T follicular helper cell (primary cell): ENCODE measurements at places on chromosomes 12 and 14.
A peak's percentile ranks its signal among the peaks of the same experiment; 100 is the strongest.

GRCh38 chr12:9673404-9674225 is 4.1 kb downstream of the CLEC2D start:
- DNase-seq: peak; percentile 38

GRCh38 chr12:6444031-6444430 is 724 bp upstream of the CD27 start:
- DNase-seq: no peak

DNA sequence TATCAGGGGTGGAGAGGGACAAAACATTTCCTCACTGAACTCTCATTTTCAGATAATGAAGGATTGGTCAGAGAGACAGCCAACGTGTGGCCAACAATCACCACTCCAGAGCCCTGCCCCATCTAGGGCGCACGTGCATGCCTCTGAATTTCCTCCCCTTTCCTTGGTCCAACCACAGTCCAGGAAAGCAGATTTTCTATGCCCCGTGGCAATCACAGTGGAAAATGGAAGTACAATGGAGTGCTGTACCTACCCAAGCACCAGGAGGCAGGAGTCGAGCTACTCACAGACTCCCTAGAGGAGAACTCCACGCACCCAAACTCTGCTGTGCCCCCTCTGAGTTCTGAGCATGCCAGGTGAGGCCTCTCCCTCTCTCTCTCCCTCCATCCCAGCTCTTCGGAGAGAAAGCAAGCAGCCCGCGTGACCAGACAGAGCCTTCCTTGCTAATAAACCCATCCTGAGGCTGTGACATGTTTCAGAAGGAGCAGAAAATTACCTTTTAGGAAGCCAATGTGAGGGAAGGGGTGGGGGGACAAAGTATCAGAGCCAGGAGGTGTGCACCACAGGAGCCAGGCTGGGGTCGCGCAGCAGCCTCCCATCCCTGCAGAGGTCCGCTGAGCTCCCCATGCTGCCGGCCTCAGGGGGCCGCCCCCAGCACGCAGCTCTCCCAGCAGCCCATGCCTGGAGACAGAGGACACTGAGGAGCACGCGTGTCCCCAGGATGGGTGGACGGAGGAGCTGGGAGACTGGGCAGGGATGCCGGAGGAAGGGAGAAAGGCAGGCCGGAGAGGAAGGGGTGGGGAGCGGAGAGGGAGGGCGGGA is 73.4 kb downstream of the PITPNM2 start:
- no peak for DNase-seq

GRCh38 chr14:86462193-86462753 is 932.3 kb downstream of the FLRT2 start:
- no peak for DNase-seq

GRCh38 chr14:36520601-36521525 is 831 bp upstream of the NKX2-1 start:
- DNase-seq: no peak

- no peak for DNase-seq
These were observed 2.1 kb downstream of the ITPK1 start for GRCh38 chr14:93113678-93114067.

- DNase-seq: no peak
These were observed 20.9 kb upstream of the CALM1 start for GRCh38 chr14:90375934-90376333.

DNA sequence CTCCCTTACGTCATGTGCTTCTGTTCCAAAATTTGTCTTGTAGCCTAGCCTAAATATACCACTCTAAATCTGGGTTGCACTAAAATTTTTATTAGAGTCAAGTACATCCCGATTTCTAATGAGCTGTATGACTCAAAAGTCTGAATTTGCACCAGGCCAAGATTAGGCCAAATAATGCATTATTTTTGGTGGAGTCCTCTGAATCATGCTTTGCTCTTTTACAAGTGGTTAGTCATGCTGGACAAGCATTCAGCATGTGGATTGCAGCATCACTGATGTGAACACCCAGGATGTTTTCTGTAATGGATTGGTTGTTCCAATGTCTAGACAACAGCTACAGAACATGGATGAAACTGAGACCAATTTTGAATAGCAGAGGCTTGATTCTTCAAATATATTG is 23.7 kb downstream of the HEBP1 start:
- DNase-seq: no peak

DNA sequence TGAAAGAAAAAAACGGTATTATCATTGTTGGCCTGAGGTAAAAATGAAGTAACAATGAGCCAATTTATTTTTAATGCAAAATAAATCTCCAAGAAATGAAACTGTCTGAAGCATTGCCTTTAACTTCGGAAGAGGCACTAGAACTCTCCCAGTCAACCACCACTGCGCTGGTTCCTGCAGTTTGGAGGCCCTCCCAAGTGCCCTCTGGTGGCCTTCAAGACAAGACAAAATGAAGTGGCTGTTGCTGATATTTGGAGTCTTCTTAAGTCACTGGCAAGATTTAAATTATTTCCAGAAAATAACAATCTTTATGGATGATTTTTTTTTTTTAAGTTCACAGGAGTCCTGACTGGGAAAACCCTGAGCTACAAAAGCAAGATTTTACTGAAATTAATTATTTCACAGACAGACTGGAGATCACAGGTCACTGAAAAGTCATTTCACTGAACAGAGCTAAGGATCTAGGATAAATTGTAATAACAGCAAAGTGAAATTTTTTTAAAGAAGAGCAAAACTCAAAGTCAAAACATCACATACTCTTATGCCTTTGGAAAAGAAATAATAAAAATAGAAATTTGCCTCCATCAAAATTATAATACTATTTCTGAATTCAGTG is 58.2 kb downstream of the DICER1 start:
- DNase-seq: no peak

DNA sequence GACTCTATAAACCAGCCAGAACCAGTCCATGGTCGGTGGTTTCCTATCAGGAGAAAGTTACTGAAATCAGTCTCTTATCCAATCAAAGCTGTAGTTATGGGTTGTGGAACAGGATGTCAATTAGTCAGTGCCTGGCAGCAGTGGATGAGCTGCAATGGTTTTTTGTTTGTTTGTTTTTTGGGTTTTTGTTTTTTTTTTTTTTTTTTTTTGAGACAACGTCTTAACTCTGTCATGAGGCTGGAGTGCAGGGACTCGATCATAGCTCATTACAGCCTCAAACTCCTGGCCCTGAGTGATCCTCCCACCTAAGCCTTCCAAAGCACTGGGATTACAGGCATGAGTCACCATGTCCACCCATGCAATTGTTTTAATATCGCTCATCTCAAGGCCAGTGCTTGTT is 113.3 kb upstream of the CAND1 start:
- no peak for DNase-seq

GRCh38 chr14:37593511-37594237 is 1.4 kb downstream of the FOXA1 start:
- DNase-seq: no peak

GRCh38 chr12:75482646-75483045 is 2.1 kb downstream of the GLIPR1 start:
- DNase-seq: no peak

DNA sequence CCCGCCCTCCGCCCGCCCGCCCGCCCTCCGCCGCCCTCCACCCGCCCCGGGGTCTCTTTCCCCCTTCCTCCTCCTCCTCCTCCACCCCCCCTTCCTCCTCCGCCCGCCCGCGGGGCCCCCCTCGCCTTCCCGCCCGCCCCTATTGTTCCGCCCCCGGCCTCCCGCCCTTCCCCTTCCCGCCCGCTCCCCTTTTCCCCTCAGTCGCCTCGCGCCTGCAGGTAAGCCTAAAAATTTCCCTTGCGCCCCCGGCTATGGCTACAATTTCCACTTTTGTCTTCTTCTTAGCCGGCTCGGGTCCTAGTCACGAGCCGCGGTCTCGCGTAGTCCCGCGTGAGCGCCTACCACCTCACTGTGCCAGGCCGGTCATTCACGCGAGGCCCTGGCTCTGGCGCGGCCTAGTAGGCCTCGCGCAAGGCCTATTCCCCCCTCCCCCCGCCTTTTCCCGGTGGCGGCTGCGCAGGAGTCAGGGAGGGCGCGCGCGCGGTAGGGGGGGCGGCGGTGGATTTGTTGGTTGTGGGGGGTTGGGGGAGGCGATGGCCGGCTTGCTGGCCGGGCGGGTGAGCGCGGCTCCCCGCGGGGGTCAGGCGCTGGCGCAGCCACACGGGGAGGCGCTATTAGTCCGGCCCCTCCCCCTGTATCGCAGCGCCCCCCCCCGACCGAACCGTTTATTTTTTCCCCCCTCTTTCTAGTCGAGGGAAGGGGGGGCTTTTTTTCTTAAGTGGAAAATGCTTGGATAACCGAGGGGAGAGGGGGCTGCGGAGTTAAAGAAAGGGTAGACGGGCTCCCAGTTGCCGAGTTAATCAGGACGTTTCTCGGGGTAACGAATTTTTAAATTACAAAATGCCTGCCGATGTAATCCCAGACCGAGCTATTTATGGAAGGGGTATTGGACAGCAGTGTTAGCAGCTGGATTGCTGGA is 516 bp downstream of the PCBP2 start:
- DNase-seq: peak; percentile 72

GRCh38 chr12:95820096-95820703 is 29.6 kb upstream of the NTN4 start:
- DNase-seq: no peak

GRCh38 chr12:84803661-84804060 is 108.9 kb downstream of the SLC6A15 start:
- DNase-seq: no peak

DNA sequence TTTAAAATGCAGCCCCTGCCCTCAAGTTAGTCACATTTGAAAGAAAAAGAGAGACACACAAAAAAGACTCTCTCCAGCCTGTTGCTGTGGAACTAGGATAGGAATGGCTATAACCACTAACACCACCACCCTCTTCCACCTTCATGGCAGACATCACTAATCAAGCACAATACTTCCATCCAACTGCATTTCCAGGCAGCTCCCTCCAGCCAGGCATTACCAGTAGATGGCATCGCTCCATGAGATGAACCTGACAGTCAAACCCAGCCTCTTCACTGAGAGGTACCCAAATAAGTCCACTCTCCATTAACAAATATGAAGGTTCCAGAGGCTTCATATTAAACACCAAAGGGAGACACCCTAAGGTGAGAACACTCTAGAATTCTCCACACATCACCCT is 24.4 kb downstream of the SLC8B1 start:
- DNase-seq: no peak

DNA sequence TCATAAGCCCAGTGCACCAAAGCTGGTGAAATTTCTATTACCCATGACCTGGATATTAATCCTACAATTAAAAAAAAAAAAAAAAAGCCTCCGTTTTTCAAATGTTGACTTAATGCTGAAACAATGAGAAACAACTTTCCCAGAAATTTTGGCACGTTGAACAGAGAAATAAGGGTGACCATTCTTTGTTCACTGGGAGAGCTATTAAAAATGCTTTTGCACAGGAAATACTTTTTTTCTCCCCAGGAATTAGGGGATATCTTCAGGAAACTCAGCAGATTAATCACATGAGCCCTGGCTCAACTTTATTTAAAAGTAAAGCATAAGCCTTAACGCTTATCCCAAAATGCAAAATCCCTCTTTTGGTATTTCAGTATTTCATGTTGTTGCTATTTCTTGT is 54.8 kb upstream of the FLRT2 start:
- no peak for DNase-seq

- DNase-seq: peak; percentile 33
These were observed 131.8 kb downstream of the ERC1 start for GRCh38 chr12:1122786-1123185.

DNA sequence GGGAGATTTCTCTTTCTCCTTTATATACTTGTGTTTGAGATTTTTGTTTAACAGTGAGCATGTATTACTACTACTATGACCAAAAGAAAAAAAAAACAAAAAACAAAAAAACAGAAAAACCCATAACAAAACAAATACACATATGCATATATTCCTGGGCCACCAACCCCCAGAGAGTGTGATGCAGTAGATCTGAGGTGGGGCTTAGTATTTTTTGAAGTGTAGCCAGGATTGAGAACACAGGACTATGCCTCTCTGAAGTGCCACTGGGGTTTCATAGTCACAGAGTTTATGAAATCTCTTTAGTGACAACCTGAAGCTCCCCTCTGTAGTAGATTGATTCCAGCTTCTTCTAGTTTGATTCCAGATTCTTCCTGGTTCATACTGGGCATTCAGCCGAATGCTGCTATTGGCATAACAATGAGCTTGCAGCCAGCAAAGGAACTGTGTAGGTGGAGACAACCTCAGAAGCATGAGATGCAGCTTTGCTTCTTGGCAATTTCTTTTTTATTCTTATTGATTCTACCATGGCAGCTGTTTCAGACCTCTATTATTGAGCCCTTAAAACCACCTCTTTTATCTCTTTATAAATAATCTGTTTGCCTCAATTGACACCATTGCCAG is 15.5 kb upstream of the ANO4 start:
- DNase-seq: no peak

DNA sequence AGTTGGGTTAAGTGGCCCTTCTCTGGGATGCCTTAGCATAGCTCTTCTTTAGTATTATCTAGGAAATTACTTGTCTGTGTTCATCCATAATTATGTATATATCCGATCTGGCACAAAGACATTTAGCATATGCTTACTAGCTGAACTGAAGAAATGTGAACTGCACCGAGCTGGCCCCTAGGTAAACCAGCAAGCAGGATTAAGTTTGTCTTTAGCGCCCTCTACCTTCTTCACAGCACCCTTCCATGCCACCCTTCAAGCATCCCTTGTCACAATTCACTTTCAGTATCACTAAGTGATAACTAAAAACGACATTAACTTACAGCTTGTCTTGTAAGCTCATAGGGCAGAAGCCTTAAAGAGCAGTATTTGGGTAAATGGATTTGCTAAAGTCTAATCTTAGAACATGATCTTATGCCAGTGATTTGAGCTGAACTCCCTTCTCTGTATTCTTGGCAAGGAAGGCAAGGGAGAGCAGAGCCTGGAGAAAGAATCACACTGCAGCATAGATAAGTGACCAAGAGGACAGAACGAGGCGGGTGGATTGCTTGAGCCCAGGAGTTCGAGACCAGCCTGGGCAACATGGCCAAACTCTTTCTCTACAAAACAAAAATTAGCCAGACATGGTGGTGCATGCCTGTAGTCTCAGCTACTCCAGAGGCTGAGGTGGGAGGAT is 2.6 kb upstream of the HAL start:
- peak; percentile 7 for DNase-seq

- peak; percentile 63 for DNase-seq
These were observed 126.9 kb downstream of the DUSP6 start for GRCh38 chr12:89225401-89225800.

GRCh38 chr12:30959110-30959710 is 32.7 kb downstream of the TSPAN11 start:
- DNase-seq: no peak

DNA sequence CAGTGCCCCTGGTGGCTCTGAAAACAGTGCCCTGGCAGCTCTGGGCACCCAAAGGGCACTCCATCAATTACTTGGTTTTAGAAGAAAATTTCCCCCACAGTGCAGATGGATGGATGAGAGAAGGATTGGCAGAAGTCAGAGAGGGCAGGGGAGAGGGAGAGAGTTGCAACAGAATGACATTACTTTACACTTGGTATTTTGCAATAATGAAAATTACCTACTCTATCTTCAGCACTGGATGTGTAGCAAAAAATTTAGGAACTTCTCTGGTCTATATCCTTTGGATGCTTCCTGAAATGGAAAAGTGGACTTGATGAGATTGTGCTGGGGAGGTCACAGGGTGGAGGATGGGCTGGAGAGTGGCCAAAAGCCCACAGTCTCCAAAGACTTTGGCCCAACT is 193.2 kb downstream of the CHST11 start:
- no peak for DNase-seq

- DNase-seq: no peak
These were observed 101.2 kb upstream of the EGLN3 start for GRCh38 chr14:34051966-34052657.
